ENCODE measurements at places on chromosomes 7 and 10.

- no peak for DNase-seq
These were observed 34.6 kb upstream of the SLIT1 start for GRCh38 chr10:97220355-97220754.

DNA sequence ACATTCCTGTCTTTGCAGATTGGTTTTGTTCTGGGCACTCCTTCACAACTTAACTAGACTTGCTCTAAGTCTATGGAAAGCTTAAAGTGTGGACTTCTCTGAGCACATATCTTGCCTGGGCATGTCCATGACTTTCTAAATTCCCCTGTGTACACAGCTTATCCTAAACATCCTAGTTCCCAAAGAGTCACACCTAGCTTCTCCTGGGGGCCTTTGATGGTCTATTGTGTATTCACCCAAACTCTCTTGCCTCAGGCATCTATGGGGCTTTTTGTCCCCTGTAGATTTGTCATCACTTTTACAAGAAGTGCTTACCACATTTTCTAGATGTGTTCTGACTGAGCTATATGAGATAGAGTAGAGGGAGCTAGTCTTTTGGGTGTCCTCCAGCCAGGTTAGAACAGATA lies 12.2 kb upstream of the ZNF488 start:
- DNase-seq = no peak

GRCh38 chr10:79101560-79102497 lies 33.1 kb downstream of the ZMIZ1 start:
- no peak for DNase-seq

- no peak for DNase-seq
These were observed 34.1 kb upstream of the IFRD1 start for GRCh38 chr7:112416127-112416526.

DNA sequence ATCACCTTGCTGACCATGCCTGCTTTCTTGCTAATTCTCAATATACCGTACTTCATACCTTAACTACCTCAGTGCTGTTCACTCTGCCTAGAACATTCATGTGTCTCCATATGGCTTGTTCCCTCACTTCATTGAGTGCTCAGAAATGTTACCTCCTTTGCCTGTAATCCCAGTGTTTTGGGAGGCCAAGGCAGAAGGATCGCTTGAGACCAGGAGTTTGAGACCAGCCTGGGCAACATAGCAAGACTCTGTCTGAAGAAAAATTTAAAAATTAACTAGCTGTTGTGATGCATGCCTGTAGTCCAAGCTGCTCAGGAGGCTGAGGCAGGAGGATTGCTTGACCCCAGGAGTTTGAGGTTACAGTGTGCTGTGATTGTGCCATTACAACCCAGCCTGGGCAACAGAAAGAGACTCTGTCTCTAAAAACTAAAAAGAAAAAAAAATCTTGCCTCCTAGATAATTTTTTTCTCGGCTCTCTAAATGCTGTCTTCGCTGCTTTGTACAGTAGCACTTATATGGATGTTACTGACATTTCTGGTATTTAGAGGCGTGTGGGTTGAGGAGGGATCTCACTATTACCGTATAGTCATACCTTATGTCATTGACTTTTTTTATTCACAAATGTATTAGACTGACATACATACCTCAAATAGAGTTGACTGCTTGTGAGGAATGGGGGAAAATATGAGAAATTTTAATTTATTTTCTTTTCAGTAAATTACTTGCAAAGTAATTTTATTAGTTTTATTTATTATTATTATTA lies 63.7 kb downstream of the LCOR start:
- no peak for DNase-seq

DNA sequence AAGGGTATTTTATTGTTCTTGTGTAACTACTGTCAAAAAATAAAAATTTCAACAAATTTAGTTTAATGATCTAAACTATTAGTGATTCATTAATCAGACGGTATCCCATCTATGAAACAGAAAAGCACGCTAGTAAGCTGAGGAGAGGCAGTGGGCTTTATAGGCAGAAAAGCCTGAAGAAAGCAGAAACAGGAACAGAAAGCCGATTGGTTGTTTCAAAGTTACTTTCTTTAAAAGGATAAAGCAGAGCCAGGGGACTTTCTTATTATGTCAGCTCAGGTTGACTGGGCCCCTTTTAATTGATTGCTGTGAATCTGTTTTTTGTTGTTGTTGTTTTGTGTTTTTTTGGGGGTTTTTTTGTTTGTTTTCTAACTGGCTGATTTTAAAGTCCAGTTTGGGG lies 105.5 kb downstream of the TES start:
- DNase-seq = no peak

GRCh38 chr7:112286250-112287086 lies 80.0 kb downstream of the ZNF277 start:
- DNase-seq = no peak

DNA sequence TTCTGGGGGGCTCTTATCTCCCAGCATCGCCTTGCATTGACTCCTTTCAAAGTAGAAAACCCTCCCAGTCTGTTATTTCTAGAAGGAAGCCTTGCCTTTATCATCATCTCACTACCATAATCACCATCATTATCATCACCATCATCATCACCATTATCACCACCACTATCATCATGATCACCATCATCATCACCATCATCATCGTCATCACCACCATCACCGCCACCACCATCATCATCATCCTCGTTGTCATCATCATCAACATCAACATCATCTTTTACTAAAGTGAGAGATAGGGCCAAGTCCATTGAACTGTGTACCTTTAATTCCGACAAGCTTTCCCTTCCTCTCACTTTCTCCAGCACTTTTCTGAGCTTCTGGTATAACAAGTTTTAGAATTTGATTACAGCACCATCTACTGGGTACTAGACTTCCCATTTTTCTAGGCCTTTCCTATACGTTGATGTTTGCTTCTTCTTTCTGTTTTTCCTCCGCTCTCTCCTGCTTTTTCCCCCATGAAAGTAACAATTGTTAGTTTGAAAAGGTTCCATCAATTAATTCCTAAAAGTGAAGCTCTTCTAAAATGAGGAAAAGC lies 226.4 kb downstream of the BUB3 start:
- DNase-seq = no peak

DNA sequence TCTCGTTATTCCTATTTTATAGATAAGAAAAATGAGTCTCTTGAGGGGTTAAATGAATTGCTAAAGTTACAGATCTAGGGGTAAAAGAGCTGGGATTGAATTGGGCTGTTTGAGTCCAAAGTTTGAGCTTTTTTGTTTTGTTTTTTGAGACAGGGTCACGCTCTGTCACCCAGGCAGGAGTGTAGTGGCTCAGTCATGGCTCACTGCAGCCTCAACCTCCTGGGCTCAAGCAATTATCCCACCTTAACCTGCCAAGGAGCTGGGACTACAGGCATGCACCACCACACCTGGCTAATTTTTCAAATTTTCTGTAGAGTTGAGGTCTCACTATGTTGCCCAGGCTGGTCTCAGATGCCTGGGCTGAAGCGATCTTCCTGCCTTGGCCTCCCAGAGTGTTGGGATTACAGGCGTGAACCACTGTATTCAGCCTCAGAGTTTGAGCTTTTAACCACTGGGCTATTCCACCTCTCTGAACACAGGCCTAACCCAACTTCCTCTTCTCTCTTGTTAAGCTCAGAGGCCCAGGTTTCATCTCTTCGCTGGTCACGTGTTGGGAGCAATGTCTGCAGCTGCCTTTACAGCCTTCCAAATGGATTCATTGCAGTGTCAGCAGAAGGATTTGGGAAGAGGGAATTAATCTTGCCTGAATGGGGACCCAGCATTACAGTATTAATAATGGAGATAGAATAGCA lies 8.0 kb downstream of the SUFU start:
- no peak for DNase-seq

DNA sequence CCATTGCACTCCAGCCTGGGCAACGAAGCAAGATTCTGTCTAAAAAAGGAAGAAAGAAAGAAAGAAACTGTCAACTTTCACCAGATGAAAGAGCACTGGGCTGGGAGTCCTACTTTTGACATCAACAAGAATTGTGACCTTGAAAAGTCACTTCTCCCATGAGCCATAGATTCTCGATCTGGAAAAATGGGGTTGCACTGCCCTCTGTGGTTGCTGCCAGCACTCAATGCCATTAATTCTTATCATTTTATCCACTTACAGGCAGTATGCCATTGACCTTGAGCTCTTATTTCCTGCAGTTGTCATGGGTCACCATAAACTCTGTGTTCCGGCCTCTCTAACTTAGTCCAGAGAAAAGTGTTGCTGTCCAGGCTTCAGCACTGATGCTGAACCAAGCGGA lies 137.2 kb downstream of the NOC3L start:
- DNase-seq = no peak

GRCh38 chr7:116327752-116328151 lies 117.4 kb downstream of the TES start:
- no peak for DNase-seq

GRCh38 chr10:114022766-114023597 lies 20.7 kb upstream of the ADRB1 start:
- no peak for DNase-seq

DNA sequence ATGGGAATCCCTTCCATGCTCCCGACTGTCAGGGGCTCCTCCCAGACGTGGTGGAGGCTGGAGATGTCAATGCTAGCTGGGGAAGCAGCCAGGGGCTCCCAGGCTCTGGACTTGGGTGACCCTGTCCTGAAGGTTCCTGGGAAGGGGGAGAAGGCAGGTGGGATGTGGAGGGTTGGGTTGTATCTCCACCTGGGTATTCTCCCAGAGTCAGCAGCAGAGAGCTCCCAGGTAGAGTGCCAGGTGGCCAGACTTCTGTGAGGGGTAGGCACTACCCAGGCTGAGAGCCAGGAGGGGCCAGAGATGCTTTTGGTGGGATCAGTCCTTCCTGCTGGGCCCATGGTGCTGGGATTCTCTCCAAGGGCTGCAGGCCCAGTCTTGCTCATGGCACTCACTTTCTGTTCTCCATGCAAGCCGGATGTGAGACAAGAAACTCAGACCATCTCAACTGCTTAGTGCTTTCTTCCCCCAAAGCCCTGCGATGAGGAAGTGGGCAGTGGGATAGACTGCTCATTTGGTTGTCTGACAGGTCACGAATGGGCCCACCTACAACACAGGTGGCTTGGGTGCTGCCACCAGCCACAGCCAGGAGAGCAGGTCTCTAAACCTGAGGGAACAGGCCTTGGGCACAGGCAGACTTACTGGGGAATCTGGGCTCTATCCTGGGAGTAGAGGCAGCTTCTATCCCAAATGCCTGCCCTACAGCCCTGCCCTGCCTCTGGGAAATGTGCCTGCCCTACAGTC lies 52.5 kb upstream of the CAMK2B start:
- DNase-seq = no peak

GRCh38 chr10:110171032-110171431 lies 36.4 kb upstream of the MXI1 start:
- no peak for DNase-seq

DNA sequence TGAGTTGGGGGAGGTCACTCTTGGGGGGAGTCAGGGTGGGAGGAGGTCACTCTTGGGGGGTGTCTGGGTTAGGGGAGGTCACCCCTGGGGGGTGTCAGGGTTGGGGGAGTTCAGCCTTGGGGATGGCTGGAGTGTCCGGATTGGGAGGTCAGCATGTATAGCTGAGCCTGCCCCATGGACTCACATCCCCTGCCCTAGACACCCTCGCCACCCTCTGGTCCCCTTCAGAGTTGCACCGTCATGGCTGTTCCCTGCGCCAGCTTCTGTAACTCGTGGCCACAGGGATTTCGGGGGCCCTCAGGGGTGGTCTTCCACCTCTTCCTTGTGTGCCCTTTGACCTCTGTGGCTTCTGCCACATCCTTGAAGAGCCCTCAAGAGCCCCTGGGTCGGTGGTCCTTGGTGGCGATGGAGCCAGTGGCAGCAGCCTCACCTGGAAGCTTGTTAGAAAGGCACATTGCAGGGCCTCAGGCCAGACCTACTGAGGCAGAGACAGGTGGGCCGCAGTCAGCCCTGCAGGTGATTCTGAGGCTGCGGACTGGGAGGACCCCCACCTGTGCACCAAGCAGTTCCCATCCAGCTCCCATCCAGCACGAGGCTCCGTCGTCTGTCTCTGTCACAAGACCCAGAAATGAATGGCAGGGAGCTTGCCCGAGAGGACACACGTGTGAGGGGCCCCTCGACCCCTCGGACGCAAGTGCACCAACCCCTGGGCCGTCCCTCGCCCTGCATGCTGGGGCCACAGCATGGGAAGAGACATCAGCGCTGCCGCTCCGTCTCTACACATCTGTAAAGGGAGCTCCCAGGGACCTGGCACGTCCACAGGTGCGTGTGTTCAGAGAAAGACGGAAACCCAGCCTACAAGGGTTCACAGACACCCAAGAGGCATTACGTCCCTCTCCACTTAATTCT lies 44.7 kb upstream of the SUN1 start:
- DNase-seq = no peak

GRCh38 chr7:44133295-44133694 lies 7.8 kb downstream of the MYL7 start:
- no peak for DNase-seq

GRCh38 chr10:45580371-45581215 lies 92.0 kb downstream of the ZFAND4 start:
- no peak for DNase-seq

DNA sequence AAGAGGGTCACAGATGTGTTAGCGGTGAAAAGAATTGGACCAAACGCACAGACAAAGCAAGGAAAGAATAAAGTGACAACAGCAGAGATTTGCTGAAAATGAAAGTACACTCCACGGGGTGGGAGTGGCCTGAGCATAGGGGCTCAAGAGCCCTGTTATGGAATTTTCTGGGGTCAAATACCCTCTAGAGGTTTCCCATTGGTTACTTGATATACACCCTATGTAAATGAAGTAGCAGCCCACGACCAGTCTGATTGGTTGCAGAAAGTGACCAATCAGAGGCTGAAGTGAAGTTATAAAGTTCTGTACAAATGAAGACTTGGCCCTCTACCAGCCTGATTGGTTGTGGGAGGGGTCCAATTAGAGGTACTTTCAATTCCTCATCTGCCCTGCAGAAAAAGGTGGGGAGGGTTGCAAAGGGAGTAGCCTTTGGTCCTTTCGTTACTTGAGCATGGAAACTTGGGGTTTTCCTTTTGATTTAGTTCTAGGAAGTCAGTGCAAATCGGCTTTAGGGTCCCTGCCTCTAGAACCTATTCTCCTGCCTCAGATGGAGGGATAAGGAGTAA lies 125.6 kb upstream of the PRPS1L1 start:
- no peak for DNase-seq

DNA sequence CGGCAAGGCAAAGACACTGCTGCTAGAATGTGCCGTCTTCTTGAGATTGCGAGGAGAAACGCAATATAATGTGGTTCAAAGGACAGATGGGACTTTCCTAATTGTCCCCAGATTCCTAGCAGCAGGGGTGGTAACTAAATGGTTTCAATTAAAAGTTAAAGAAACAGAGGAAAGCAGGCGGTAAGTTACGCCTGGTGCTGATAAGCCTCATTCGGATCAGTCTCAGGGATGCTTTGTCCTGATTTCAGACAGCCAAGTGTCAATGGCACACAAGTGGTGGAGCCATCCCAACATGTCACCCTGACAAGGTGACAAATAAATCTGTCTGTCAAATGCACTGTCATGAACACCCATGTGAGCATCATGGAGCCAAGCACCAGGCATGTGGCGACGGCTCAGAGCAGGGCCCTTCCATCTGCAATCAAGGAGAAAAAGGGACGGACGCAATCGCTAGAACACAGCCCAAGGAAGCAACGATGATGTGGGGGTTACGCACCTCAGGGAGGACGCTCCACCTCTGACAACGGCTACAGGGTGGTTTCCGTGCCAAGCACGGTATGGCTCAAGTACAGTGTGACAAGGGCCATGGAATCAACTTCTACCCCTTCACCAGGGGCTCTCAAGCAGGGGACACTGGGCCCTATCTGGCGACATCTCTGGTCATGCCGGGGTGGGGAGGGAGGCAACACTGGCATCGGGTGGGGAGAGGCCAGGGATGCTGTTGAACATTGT lies 66.2 kb downstream of the CTBP2 start:
- no peak for DNase-seq

GRCh38 chr10:131979821-131980270 lies 1.9 kb downstream of the BNIP3 start:
- DNase-seq = no peak

All from activated T-helper 9 cell treated with anti-CD3 and anti-CD28 coated beads, Interleukin-2, amount 50 U/mL, for 16 hours (primary cell).